ENCODE measurements at places on chromosomes 3 and 15. TPM values are rescaled to one million over a fixed set of nuclear protein-coding genes. Genes with fewer than 3 reads are reported as not detected.

Gene ANKRD63
- total RNA-seq = not detected

Gene WDR93
- not detected for total RNA-seq

Gene SPTBN5
- total RNA-seq = 3.5 TPM

Gene HOMER2
- 61.3 TPM for total RNA-seq

Gene ISL2
- not detected for total RNA-seq

Gene PSTPIP1
- 1.5 TPM for total RNA-seq

Gene CHRNA5
- total RNA-seq = 0.35 TPM

Gene NLGN1
- total RNA-seq = not detected

Gene ITIH3
- 779 TPM for total RNA-seq

Gene SHC4
- 0.15 TPM for total RNA-seq

Gene DNASE1L3
- 33.0 TPM for total RNA-seq

Gene ASB14
- total RNA-seq = not detected

Gene PAQR5
- total RNA-seq = 0.50 TPM

Gene STRC
- 0.53 TPM for total RNA-seq

Gene IL5RA
- total RNA-seq = not detected

Gene LEKR1
- 0.58 TPM for total RNA-seq
